ENCODE measurements at places on chromosomes 5 and 9.

DNA sequence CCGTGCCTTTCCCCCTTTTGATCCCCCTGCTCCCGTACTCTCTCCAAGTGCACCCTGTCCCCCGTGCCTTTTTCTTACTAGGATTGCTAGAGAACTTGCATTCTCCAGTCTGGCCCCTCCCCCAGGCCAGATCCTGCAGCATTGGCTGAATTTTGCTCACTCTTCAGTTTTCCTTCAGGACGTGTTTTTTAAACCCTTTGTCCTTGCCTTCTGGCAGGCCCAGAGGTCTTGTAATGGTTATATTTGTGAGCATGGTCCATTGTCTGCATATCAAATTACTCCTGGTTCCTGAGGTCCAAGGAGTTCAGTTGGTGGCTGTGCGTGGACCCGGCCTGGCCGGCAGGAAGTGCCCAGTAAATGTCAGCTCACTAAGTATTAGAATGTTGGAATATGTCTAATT is 606 bp downstream of the TBC1D13 start:
- peak; percentile 3 for DNase-seq

GRCh38 chr5:150266871-150267291 is 22.7 kb downstream of the CAMK2A start:
- DNase-seq: no peak

- no peak for DNase-seq
These were observed 55.0 kb downstream of the HAPLN1 start for GRCh38 chr5:83665631-83666030.

GRCh38 chr9:116471093-116471906 is 215.8 kb upstream of the TRIM32 start:
- no peak for DNase-seq

DNA sequence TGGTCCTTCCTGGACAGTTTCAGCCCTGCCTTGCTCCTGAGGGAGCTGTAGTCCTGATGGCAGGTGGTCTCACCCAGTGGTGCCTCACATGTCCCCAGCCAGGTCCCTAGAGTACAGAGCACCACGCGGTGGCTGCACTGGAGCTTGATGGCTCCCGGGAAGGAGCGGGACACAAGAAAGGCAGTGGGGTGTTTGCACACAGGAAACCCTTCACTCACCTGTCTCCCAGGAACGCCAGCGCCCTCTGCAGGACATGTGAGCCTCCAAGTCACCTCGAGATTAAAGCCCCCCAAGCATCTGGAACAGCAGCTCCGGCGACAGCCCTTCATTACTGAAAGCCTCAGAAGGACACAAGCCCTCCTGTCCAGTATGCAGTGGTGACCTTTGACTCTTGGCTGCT is 19.9 kb upstream of the TMEM250 start:
- DNase-seq: no peak

- no peak for DNase-seq
These were observed 29.4 kb upstream of the TMEM250 start for GRCh38 chr9:136147890-136148714.

- no peak for DNase-seq
These were observed 57.8 kb upstream of the CCDC112 start for GRCh38 chr5:115354246-115354645.

DNA sequence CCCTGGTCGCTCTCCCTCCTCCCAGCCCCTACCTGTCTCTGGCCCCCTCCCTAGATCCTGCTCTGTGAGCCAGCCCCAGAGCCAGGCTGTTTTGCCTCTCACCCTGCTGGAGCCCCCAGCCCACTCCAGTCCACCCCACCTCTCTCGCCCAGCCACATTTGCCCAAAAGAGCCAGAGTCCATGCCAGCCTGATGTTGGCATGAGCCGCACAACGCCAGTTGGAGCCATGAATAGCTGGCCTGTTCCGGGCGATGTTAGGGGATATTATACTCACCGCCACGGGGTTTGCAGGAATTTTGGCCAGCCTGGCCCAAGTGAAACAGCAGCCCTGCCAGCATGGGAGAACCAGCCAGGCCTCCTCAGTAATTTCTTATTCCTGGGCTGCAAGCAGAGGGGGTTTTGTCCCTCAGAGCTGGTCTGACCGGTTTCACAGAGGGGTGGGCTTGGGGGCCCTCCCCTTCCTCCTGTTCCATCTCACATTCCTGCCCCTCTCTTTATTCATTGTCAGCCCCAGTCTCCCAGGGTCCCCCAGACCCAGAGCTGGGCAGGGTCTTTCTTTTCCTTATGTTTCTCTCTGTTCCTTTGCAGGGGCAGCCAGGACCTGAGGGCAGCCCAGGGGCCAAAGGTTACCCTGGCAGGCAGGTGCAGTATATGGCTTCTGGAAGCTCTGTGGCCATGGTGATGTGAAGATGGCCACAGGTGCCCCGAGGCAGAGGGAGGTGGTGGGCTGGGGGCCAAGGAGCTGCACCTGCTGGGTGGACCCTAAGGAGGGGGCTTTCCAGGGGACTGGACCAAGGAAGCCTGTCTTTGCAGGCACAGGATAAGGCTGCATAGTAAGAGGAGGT is 50.1 kb downstream of the COL27A1 start:
- DNase-seq: no peak

DNA sequence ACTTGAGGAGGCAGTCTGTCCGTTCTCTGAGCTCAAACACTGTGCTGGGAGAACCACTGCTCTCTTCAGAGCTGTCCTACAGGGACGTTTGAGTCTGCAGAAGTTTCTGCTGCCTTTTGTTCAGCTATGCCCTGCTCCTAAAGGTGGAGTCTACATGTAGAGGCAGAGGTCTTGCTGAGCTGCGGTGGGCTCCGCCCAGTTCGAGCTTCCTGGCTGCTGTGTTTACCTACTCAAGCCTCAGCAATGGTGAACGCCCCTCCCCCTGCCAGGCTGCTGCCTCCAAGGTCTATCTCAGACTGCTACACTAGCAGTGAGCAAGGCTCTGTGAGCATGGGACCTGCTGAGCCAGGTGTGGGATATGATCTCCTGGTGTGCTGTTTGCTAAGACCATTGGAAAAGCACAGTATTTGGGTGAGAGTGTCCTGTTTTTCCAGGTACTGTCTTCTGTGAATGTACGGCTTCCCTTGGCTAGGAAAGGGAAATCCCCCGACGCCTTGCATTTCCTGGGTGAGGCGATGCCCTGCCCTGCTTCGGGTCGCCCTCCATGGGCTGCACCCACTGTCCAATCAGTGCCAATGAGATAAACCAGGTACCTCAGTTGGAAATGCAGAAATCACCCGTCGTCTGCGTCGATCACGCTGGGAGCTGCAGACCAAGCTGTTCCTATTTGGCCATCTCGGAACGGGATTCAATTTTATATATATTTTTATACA is 58.5 kb downstream of the CNTRL start:
- peak; percentile 76 for DNase-seq

GRCh38 chr5:108615216-108615615 is 132.5 kb upstream of the FER start:
- no peak for DNase-seq

- no peak for DNase-seq
These were observed 58.9 kb downstream of the GPR107 start for GRCh38 chr9:130112538-130113151.

DNA sequence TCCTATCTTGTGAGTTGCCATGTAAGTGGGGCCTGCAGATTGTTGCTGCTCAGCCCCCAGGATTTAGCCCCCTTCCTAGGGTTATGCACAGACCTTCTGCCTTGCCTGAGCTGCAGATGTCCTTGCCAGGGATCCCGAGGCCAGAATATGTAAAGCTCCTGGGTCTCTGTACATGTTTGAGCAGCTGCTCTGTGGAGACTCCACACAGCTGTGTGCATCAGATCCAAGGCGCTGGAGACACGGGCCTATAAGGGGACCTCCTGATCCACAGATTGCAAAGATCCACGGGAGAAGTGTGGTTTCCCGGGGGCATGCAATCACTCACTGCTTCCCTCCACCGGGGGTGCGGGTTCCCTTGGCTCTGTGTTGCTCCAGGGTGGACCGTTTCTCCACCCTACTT is 28.9 kb downstream of the TAF11L14 start:
- DNase-seq: no peak

GRCh38 chr5:24080046-24080445 is 564.7 kb downstream of the CDH10 start:
- no peak for DNase-seq

- DNase-seq: no peak
These were observed 6.4 kb upstream of the MSX2 start for GRCh38 chr5:174717826-174718455.

- DNase-seq: no peak
These were observed 547.9 kb downstream of the DTWD2 start for GRCh38 chr5:118440496-118440895.

DNA sequence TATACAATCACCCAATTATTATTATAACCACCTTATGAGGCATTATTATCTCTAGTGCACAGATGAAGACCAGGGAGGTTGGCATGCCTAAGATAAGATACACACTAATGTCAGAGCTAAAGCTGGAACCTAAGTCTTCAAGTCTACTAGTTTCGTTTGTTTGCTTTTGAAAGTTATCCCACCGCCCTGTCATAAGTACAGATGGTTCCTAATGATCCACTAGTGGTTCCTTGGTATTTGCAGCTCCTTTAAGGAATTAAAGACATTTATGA is 14.1 kb downstream of the NDUFA8 start:
- DNase-seq: no peak

GRCh38 chr5:134567641-134568336 is 42.3 kb downstream of the JADE2 start:
- DNase-seq: no peak
